CD8-positive, alpha-beta memory T cell (primary cell): ENCODE measurements at places on chromosomes 2 and 18. TPM values are rescaled to one million over a fixed set of nuclear protein-coding genes. Genes with fewer than 3 reads are reported as not detected.

The CD226 gene
- 150 TPM for total RNA-seq

The CIB4 gene
- not detected for total RNA-seq

DNA sequence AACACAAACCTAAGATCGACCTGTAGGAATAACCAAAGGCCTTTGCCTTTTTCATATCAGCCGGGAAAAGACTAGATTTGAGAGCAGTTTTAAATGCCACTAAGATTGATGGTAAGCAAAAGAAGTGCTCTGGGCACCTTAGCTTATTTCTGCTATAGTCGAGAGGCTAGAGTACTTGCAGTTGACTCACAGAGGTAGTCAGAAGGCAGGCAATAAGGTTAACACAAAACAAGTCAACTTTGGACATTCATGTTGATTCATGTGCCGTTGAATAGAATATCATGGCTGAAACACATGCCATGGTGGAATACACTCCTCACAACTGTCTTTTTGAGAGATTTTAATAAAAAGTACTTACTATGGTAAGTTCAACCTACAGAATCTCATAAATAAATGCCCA is 507.6 kb downstream of the ZEB2 start:
- no peak overlapping the region for H3K27ac ChIP-seq
- DNase-seq, result no peak
- H3K36me3 ChIP-seq, result no peaks in the 10 kb centered on the region
- H3K27me3 ChIP-seq, result no peaks in the 10 kb centered on the region
- no peak overlapping the region for H3K4me3 ChIP-seq
- no peaks in the 10 kb centered on the region for H3K4me1 ChIP-seq

- H3K4me1 ChIP-seq, result no peaks in the 10 kb centered on the region
- no peaks in the 10 kb centered on the region for H3K27me3 ChIP-seq
- H3K4me3 ChIP-seq, result no peak overlapping the region
Measured at GRCh38 chr2:182132605-182133004, 147.0 kb downstream of the PPP1R1C start.

- no peaks in the 10 kb centered on the region for H3K36me3 ChIP-seq
- H3K4me3 ChIP-seq, result no peak overlapping the region
- H3K4me1 ChIP-seq, result no peaks in the 10 kb centered on the region
- DNase-seq, result no peak
- no peaks in the 10 kb centered on the region for H3K27me3 ChIP-seq
- no peak overlapping the region for H3K27ac ChIP-seq
Measured at GRCh38 chr2:20235655-20236305, 10.8 kb upstream of the SDC1 start.
